ENCODE measurements at places on chromosomes 5 and 9.

DNA sequence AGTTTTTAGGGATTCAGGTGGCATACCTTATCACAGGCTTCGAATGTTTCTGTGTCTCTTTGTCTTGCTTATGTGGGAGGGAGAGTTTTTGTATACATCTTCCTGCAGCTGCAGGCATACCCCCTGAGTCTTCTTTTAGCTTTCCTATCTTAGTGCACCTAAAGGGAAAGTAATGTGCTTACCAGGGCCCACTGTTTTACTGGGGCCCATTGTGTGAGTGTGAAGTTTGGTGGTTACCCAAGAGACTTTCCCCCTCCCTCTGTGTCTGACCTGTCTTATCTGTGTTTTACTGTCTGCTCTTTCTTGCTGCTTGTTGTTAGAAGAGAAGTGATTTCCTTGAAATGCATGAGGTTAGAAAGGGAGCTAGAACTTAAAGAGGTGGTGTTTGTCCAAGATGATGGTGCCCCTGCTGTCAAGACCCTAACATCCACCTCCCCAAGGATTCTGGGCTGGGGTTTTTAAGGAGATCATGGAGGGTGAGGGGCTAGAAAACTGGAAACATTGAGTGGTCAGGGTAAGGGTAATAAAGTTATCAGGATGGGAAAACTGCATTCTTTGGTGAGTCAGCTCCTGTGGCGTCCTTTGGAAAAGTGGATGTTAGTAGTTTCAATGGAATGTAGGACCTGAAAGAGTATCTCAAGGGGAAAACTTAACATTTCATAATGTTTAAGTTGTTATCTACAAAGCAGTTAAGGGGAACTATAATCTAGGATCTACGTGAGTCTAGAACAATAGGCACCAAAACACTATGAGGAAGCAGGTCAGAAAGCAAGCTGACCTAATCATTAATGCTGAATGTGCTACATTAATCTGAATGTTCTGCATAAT is 583.5 kb upstream of the TUSC1 start:
- DNase-seq, result peak; percentile 95

GRCh38 chr5:141603923-141604717 is 14.7 kb downstream of the DIAPH1 start:
- peak; percentile 87 for DNase-seq

DNA sequence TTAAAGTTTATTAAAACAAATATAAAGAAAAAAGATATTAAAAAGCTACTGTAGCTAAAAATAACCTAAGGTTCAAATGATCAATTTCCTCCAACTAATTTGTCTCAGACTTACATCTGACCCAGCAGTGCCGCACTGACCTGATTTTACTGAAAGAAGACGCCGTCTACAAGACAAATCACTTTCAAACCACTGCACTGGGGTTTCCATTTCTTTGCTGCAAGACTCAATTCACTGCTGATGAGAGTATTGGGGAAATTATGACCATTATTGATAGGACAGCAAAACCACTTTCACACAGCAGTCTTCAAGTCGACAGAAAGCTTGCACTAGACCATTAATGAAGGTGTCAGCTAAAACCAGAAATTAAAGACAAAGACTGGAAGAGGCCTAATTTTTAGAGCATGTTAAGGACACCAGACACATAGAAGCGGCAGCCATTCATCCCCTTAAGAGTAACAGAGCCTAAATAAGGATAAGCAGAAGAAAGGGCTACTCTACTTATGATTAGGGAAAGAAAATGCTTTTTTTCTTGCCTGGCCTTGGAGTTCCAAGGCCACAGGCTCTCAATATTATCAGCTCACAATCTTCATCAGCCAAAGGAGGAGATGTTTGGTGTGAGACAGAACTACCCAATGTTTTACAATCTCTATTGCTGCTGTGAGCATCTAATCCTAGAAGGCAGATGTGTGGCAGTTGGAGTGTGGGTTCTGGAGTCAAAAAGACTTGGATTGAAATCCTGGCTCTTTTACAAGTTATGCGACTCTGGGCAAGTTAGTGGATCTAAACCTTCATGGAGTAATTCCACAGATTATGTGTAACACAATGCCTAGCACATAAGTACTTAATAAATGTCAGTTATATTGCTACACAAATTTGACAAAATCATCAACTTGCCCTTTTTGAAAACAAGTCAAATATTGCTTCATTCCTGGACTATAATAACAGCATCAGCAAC is 190.7 kb downstream of the MAPKAP1 start:
- DNase-seq, result no peak

- DNase-seq, result no peak
Observed at GRCh38 chr9:27950382-27950781, 377.1 kb upstream of the C9orf72 start.

GRCh38 chr9:120708526-120709224 is 5.6 kb downstream of the MEGF9 start:
- no peak for DNase-seq

GRCh38 chr5:133141746-133142145 is 89.9 kb downstream of the HSPA4 start:
- no peak for DNase-seq

GRCh38 chr5:9104571-9105339 is 441.1 kb downstream of the SEMA5A start:
- no peak for DNase-seq

DNA sequence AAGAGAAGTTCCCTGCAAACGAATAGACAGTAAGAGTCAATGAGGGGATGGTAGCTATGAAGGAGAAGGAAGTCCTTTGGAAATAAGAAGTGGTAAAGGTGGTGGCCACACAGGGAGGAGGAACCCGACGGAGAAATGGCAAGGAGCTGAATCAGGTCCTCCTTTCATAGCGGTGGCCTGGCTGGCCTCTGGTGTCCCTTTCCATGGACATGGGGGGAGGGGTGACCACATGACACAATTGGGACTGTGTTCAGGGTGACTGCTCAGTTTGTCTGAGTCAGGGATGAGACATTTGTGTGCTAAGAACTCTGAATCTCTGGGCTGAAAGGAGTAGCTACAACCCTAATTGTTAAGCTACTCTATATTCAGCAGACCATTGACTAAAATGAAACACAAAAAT is 28.7 kb upstream of the TIMD4 start:
- peak; percentile 97 for DNase-seq

DNA sequence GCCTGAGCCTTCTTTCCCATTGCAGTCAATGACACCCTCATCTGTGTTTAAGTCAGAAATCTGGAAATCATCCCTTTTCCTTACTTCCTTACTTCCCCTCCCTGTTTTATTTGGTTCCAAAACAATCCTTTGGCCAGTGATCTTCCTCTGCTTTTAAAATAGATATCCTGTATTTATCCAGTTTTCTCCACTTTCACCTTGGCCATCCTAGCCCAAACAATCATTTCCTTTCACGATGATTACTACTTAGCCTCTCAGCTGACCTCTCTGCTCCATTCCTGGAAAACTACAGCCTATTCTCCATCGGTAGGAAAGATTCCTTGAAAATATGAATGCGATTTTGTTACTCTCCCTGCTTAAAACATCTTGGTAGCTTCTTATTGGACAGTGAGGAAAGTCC is 565.4 kb downstream of the TLR4 start:
- no peak for DNase-seq

DNA sequence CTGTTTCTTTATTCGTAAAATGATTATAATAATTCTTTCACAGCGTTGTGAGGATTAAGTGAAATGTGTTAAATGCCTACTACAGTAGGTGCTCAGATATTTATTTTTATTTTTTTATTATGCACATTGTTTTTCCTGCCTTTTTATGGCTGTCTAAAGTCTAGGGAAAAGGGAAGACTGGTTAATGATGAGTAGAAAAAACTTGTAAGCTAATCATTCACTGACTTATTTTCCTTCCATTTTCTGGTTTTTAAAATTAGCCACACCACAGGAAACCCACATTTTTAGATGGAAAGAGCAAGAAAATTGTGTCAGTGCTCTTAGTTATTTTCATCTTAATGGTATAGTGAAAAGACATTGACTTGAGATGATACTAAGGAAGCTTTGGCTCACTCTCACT is 3.9 kb upstream of the PCYOX1L start:
- DNase-seq, result no peak

- DNase-seq, result no peak
Observed at GRCh38 chr5:97937846-97938245, 754.8 kb upstream of the RIOK2 start.

GRCh38 chr9:98831696-98832095 is 24.2 kb downstream of the GALNT12 start:
- DNase-seq, result no peak

DNA sequence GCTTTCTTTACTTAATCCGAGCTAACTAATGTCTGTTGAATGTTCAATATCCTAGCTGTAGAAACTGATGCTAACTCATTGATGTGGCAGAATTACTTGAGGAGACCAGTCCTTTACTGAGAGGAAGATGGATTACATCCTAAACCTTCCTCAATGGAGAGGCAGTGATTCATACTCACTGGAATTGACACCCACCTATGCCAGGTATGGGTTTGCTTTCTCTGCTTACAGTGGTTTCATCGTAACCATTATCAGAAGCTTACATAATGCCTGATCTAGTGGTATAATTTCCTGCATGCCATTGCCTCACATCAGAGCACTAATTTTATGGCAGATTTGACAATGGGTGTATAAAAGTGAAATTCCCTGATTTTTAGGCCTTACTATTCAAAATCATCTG is 384.7 kb downstream of the ANXA1 start:
- DNase-seq, result no peak

All from RCC 7860 (cell line).